ENCODE measurements at places on chromosomes 13 and 19.

GRCh38 chr19:2334986-2335846, 6.7 kb downstream of the SPPL2B start:
- no peak for DNase-seq

DNA sequence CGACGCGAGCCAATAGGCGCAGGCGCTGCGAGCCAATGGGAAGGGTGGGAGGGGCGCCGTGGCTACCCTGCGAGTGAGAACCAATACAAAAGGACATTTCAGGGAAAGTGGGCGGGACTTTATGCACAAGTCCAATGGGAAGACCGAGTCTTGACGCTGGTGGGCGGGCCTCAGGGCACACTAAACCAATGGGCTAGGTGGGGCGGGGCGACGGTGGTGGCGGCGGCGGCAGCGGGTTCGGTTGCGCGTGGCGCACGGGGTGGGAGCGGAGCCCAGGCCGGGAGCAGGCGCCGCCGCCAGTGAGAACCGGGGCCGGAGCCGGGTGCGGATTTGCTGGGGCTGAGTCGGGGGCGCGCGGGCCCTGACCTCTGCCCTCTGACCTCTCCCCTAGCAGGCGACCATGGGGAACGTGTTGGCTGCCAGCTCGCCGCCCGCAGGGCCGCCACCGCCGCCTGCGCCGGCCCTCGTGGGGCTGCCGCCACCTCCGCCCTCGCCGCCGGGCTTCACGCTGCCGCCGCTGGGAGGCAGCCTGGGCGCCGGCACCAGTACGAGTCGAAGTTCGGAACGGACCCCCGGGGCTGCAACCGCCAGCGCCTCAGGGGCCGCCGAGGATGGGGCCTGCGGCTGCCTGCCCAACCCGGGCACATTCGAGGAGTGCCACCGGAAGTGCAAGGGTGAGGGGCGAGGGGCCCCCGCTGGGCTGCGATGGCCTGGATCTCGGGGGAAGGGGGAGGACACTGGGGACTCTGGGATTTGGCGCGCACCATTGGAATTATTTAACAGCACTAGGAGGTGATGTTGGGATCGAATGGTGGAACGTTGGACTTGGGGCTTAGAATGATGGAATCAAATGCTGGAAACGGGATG, at the start of gene TOMM40:
TOMM40 (plus strand) TSS at position 239 of the 867 bp plus-strand sequence; CDS start at position 401, 162 bp downstream.
- DNase-seq = peak; percentile 99

- no peak for DNase-seq
Observed at GRCh38 chr19:52923778-52924593, 758 bp upstream of the ZNF888 start.

DNA sequence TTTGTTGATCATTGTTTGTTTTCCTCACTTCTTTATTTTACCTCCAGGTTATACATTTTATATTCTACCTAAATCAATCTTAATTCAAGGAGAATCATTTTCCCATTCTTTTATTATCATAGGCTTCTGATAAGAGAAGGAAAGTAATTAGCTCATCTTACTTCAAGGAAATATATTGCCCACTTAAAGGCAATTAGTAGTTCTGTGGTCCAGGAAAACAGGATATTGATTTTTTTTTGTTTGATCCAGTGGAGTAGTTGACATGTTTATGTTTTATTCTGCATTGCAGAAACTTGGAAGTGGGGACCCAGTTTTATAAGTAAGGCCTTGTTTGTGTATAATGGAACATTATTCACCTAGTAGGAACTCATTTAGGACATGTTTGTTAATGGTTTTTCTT, 390.6 kb downstream of the NDFIP2 start:
- no peak for DNase-seq
